ENCODE measurements at places on chromosomes 6 and 20. TPM values are rescaled to one million over a fixed set of nuclear protein-coding genes. Genes with fewer than 3 reads are reported as not detected.

DNA sequence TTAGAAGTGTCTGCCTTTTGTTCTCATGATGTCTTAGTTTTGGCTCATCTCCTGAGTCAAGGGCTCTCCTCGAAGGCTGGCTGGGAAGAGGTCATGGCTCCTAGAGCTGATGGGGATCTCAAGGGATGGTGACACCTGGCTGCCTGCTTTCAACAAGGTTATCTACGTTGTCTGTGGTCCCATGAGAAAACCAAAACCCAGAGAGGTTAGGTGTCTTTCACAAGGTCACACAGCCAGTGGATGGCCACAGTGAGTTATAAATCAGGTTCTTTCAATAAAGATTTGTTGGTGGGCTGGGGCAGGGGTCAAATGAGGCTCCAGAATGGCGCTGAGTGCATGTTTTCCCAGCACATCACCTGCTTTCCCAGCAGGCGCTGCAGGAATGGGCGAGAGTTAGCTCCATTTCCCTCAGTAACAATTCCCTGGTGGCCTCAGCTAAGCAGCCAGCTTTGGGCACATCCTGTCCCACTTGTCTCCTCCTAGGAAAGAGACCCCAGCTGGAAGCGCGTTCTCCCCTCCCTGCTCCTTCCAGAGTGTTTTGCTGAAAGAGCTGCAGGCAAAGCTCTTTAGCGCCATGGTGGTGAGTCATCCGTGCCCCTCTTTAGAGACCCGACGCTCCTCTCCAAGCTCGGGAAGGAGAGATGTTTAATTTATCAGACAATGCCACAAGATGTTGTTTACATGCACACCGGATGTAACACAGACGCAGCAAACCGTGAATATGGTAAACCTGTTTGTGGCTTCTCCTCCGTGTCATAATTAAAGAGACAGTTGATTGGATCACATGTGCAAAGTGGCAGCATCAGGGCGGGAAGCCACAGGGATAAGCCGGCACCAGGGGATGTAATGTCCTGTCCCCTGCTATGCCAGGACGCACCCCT, 109.7 kb downstream of the LRFN2 start:
- DNase-seq = no peak

- DNase-seq = no peak
Measured at GRCh38 chr6:105990151-105990550, 96.0 kb upstream of the PRDM1 start.

DNA sequence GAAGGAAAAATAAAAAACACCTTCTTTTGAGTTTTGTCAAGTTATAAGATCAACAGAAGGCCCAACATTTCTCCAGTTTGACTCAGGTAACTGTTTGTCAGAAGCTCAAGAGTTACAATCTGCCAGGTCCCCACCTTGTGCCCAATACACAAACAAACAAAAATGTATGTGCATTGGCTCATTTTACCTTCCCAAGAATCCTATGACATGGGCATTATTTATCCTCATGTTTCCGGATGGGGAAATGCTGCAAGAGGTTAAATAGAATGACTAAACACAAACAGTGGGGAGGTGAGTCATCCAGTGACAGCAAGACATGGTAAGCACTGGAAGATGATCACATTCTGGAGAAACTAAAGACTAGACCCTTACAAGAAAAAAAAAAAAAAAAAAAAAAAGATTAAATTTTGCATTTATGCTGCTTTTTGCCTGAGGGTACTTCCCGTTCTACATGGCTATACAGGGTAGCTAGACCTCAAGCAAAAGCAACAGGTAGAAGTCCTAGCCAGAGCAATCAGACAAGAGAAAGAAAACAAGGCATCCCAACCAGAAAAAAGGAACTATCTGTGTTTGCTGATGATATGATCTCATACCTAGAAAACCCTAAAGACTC, 23.6 kb upstream of the ANKRD60 start:
- no peak for DNase-seq

PACSIN1 gene
- 0.14 TPM for total RNA-seq

VNN1 gene
- 1.3 TPM for total RNA-seq

GRCh38 chr6:158475344-158476302, 84.3 kb upstream of the TMEM181 start:
- no peak for DNase-seq

DNA sequence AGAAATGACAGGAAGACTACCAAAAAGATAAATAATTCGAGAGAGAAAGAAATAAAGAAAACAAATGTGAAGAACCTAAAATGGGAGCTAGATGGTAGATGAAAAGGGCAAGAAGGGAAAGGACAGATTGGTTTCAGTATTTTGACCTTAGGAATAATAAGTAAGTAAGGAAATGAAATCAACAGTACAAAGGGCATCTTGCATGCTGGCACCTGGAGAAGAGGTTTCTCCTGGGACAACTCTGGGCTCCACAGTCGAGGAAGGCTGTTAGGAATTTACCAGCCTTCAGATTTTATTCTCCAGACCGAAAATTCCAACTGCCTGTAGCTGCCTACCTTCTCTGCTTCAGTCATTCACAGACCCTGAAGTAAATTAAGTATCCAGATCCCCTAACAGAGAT, 80.5 kb downstream of the SMLR1 start:
- DNase-seq = no peak

ITPR3 gene
- 21.2 TPM for total RNA-seq

DNA sequence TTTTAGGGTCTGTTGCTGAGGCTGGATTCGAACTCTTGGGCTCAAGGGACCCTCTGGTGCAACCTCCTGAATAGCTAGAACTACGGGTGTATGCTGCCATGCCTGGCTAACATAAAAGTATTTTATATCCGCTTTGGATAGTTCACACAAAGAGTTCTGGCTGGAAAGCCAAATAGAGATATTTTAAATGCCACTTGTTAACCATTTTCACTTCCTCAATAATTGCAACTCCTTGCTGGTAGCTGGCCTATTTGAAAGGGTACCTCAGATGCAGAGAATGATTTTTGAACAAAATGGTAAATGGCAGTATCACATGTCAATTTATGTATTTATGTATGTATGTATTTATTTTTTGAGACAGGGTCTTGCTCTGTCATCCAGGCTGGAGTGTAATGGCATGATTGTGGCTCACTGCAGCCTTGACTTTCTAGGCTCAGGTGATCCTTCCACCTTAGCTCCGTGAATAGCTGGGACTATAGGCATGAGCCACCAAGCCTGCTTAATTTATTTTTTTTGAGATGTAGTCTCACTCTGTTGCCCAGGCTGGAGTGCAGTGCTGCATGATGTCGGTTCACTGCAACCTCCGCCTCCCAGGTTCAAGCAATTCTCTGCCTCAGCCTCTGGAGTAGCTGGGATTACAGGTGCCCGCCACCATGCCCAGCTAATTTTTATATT, 12.9 kb upstream of the JARID2 start:
- DNase-seq = no peak

DNA sequence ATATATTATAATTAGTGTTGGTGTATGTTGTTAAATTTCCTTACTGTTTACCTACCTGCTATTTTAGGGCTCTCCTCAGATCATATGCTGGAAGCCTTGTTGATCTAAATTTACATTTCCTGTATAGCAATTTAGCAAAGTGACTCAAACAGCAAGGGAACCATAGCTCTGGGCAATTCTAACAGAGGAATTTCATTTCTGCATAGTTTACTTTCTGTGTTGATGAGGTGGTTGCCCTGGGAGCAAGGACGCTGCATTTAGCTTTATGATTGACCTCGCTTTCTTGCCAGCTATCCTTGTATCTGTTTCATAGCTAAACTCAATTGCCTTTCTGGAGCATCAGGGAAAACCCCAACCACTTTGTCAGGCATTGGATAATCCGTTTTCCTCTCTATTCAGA, 810.8 kb downstream of the GRIK2 start:
- DNase-seq = no peak

GRCh38 chr20:48128436-48128835, 343.2 kb upstream of the SULF2 start:
- DNase-seq = no peak

RIMS1 gene
- 5.7 TPM for total RNA-seq

DNA sequence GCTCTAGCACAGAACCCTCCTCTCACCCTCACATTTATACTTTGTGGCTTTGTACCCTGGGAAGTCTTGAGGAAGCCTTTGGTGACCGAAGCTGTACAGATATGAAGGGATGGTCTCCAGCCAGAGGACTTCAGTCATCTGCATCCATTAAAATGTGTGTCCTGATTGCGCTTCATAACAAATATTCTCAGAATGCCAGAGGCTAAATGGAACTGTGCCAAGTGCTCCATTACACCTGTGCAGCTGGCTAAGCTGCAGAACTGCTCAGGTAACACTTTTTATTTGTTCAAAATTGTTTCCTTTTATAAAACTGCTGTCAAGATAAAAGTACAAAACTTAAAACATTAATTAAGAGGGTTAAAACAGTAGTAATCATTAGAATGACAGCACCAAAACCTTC, 22.3 kb downstream of the TPBG start:
- no peak for DNase-seq

- DNase-seq = no peak
Measured at GRCh38 chr6:91281901-91282300, 695.0 kb upstream of the MAP3K7 start.

PDE10A gene
- 20.8 TPM for total RNA-seq

- no peak for DNase-seq
Measured at GRCh38 chr6:43671801-43672690, 15.5 kb downstream of the MRPS18A start.

- no peak for DNase-seq
Measured at GRCh38 chr6:35973670-35974222, 50.7 kb downstream of the SLC26A8 start.

RIPPLY2 gene
- total RNA-seq = not detected

ZSCAN16 gene
- 0.81 TPM for total RNA-seq

CFB gene
- total RNA-seq = 142 TPM

ULBP3 gene
- total RNA-seq = 0.78 TPM

DNA sequence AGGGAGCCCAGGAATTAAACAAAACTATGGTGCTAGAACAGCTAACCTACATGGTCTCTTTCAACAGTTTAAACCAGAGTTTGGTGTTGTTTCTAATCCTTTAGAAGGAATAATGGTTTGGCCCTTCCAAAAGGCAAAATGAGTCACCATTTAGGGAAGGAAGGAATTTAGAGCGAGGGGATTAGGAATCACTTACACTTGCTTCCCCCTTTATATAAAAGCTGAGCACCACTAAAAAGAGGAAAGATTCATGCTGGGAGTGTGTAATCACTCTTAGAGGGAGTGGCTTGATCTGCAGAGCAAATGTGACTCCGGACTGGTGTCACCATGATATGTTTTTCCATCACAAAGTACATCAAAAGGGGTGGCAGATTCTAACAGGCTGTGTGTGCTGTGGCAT, 63.6 kb downstream of the F13A1 start:
- DNase-seq = no peak

ZSCAN12 gene
- total RNA-seq = 1.6 TPM

DNA sequence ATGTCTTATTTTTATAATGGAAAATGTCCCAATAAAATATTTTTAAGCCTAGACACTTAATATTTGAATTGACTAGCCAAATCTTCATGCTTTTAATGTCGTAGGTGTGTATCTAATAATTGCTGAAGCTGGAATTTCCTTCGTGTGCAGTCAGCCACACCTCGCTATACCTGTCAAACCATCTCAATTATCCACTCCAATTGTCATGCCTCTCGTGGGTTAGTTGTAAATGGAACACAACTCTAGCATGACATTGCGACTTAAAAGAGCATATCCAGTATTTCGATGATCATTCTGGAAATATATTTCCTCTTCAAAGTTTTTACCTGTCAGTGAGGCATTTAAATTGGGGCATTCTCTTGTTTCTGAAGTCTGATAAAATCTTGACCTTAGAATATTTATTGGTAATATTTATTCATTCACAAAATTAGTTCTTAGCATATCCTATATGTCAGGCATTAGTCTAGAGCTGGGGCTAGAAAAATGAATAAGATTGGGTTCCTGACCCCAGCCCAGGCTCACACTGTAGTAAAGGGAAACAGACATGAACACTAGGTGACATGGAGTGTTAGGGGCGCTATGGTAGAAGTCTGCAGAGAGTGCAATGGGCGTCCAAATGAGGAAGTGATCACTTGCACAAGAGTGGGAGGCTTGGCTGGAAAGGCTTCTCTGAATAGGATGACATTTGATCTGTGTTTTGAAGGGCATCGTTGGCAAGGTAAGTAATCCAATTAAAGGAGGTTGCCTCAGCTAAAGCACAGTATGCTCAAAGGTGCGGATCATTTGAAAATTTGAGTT, 11.0 kb upstream of the CFAP206 start:
- no peak for DNase-seq

CST7 gene
- 5.4 TPM for total RNA-seq

RUNX2 gene
- 3.2 TPM for total RNA-seq

SERPINB1 gene
- total RNA-seq = 41.0 TPM

DNA sequence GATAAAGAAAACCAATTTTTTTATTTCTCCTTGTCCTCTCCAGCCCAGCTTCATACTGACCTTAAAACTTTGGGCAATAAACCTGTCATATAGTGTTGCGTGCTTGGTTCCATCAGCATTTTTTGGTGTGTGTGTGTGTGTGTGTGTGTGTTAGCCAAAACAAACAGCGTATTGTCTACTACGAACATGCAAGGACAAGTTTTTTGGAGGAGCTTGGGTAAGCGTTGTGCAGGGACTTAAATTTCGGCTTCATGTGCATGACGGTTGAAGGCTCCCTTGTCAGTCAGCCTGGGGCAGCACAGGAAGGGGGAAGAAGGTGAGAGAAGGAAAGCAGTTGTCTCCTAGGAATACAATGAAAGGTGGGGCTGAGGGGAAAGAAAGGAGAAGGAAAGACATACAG, 62.0 kb upstream of the PAX1 start:
- no peak for DNase-seq

DNA sequence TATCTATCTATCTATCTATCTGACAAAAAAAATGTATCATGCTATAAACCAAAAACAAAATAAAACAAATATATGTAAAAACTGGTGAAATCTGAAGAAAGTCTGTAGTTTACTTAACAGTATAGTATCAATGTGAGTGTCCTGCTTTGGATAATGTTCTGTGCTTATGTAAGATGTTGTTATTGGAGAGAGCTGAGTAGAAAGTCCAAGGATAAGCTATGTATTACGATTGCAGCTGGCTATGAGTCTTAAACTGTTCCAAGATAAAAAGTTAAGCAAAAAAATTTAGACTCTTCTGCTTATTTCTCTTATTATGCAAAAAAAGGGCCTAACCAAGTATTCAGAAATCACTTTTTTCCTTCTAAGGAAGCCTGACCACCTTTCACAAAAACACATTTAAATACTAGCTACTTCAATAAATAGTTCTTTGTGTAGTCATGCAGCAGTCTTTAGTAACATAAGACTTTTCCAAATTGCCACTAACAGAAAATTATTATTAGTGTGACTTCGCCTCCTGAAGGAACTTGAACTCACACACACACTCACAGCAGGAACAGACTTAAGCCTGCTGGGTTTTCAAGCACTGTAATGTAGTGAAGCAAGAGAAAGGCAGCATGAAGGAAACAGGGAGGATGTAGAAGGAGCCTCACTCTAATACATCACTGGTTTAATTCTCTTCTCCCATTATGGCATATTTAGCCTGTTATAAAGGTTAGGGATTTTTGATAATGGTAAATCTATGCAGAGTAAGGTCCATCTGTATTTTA, 265.8 kb upstream of the GJE1 start:
- no peak for DNase-seq

- no peak for DNase-seq
Measured at GRCh38 chr20:35296101-35296554, 3.9 kb upstream of the FAM83C start.

DNA sequence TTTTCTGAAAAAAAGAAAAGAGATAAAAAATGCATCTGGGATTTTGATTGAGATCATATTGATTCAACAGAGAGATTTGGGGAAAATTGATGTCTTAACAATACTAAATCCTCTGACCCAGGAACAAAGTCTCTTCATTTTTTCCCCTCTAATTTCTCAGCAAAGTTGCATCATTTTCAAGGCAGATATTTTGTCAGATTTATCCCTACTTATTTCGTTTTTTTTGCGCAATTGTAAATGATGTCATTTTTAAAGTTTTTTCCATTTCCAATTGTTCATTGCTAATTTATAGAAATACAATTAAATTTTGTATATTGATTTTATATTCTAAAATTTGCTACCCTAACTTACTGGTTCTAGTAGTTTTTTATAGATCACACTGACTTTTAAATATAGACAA, 97.7 kb upstream of the TMEM170B start:
- DNase-seq = no peak

Measured in thoracic aorta (tissue), 2 donors.